ENCODE measurements at places on chromosomes 16 and 17.

- DNase-seq = no peak
Measured at GRCh38 chr17:49162866-49163265, 30.3 kb downstream of the B4GALNT2 start.

DNA sequence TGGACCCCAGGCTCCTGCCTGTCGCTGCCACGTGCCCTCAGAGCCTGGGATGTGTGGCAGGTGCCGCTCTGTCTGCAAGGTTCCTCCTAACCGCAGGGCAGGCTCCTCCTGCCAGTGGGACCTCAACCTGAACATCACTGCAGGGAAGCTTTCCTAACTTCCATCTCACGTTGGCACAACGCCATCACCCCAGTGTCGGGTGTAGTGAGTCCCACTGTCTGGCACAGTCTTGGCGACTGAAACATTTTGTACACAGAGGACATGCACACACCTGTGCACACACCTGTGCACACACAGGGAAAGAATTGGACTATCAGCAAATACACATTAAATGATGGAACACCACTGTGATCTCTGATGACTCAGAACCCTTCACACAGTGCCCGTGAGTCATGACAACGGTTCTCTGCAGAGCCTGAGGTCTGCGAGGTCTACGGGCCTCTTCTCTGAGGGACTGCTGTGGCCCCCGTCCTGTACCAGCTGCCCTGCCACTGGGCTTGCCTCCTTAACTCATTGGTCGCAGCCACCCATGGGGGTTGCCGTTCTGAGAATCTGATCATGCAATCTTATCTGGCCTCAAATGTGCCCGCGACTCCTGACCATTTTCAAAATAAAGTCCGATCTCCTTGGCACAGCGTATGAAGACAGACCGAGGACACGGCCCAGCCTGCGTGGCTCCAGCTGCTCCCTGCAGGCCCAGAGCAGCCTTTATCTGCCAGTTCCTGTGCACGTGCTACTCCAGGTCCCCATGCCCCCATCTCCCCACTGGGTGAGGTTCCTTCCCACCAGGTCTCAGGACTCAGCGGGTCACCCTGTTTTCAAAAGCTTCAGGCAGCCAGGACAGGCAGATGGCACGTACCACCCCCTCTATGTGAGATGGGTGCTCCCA lies 7.6 kb downstream of the CCDC57 start:
- no peak for DNase-seq

DNA sequence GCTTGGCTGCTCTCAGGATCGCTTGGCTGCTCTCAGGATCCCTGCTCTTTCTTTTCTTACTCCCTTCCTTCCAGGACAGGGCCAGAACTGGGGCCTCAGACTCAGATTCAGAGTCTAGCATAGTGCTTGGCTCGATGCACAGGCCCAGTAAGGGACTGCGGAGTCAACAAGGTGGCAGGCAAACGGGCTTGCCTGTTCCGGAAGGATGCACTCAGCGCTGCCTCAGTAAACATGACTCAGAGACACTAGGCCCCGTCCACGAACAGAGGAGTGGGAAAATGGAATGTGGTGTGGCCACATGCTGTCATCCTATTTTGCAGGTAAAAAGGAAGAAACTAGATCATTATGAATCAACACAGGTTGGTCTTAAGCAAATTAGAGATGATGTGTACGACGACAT lies 9.8 kb downstream of the SPHK1 start:
- DNase-seq = no peak

GRCh38 chr17:73227379-73227778 lies 34.3 kb downstream of the CPSF4L start:
- no peak for DNase-seq

DNA sequence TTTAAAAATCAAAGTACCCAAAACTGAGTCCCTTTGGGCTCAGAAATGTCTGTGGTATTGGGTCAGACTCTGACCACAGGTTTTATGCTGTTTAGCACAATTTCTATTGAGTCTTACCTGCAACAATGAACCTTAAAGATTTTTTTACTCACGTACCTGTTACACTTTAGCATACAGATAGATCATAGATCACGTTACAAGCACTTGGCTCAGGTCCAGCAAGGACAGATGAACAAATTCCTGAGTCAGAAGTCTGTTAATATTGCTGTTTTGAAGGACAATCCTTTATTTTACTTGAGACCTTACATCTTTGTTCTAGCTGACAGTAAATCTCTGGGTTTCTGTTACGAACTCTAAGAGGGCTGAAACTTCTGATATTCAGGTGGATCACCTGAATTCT lies 12.8 kb downstream of the SLC7A6OS start:
- DNase-seq = no peak

DNA sequence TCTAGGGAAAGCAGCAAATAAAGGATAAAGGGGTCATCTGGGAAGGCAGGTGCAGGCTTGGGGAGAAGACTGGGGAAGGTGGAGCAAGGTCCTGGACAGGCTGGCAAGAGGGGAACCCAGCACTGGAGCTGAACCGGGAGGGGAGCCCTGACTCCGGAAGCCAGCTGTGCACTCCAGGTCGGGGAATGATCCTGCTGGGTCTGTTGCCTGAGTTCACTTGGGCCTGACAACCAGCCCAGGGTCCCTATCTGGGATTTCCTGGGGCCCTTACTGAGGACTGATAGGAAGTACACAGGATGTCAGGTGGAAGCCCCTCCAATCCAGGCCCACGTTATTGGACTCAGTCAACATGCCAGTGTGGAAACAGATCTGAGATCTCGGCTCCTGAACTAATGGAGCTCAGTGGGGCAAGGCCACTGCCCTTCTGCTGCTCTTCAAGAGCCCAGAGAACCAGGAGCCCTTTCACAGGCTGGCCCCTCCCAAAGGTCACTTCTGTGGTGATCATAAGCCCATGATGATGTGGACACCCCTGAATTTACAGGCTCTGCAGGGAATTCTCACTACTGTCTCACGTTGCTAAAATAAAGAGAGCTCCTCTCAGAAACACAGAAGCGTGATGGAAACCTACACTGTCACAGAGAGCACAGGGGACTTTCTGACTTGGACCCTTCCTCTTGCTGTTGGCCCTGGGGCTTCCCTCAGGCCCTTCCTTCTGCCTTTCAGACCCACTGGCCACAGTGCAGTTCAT lies 19.9 kb upstream of the PITPNM3 start:
- DNase-seq = no peak

- no peak for DNase-seq
Measured at GRCh38 chr16:23365602-23366240, 63.6 kb downstream of the SCNN1B start.

DNA sequence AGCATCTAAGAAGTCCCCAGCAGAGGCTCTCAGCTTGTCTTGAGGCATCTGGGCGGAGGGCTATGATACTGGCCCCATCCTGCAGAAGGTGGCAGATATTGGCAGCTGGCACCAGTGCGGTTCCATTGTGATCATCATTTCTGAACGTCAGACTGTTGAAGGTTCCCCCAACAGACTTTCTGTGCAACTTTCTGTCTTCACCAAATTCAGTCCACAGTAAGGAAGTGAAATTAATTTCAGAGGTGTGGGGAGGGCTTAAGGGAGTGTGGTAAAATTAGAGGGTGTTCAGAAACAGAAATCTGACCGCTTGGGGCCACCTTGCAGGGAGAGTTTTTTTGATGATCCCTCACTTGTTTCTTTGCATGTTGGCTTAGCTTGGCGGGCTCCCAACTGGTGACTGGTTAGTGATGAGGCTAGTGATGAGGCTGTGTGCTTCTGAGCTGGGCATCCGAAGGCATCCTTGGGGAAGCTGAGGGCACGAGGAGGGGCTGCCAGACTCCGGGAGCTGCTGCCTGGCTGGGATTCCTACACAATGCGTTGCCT lies at the start of gene CIITA:
CIITA (plus strand) TSS at position 404 of the 543 bp plus-strand sequence; CDS start at position 533, 129 bp downstream.
- DNase-seq = peak; percentile 37

- DNase-seq = no peak
Measured at GRCh38 chr16:22010902-22011301, 3.0 kb downstream of the MOSMO start.

- no peak for DNase-seq
Measured at GRCh38 chr16:58937661-58938060, 203.5 kb upstream of the GOT2 start.

DNA sequence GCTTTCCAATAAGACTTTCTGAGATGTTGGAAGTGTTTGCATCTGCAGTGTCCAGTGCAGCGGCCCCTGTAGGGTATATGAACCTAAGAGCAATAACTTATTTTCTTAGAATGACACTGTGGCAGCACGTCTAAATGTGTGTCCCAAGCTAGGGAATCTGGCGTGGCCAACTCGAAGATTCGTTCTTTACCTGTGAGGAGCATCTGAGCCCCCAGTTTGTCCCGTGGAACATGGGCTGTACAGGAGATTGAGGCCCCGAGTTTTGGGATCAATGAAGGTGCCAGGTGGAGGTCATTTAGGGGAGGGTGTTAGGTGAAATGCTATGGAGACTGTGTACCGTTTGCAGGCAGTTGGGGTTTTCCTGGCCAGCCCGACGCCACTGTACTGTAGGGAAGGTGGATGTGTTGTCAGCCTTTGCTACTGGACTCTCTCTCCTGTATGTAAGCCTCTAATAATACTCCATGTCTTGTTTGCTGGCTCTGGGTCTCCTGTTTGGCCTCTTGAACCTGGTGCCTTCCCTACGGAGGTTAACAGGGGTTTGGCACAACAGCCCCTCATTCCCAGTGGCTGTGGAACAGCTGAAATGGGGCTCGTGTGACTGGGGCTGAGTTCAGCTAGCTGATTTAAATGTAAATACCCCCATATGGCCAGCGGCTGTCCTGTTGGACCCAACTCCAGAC lies 45.5 kb upstream of the SDK2 start:
- DNase-seq = no peak

- DNase-seq = no peak
Measured at GRCh38 chr16:57604177-57604576, 24.3 kb upstream of the ADGRG1 start.

DNA sequence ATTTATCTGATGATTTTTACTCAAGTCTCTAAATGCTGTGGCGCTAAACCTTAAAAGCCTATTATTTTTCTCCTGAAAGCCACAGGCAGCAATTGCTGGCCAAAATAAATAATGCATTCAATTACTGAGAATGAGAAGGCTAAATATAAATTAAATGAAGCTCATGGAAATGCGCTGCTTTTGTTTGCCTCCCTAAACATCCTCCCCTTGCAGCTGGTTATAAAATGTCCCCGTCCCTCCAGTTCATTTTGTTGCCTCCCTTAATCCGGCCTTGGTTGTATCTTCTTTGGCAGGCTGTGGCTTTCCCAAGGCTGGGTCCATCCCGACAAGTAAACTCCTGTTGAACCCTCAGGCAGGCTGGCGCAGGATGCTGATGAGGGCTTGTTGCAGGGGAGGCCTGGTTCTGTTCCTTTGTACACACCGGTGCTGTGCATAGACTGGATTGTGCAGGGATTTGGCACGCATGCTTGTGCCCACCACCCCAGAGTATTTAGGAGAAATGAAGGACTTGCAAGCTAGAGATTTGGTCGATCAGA lies 62.7 kb downstream of the KNOP1 start:
- DNase-seq = no peak

DNA sequence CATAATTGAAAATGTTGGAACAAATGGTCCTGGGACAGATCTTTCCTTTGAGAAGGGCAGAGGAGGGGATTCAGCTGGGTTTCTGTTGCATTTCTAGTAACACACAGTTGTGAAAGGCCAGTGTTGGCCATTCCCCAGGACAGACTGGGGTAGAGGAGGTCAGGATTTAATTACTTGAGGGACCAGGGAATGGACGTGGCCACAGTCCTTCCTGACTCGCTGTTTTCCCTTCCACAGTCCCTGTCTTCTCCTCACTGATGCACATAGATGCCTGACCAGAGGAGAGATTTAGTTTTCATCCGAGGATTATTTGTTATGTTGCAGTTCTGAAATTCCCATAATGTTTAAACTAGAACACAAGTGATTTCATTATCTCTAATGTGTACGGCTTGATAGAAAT lies 25.2 kb upstream of the HEATR6 start:
- DNase-seq = no peak

- no peak for DNase-seq
Measured at GRCh38 chr16:31177136-31177535, 2.8 kb upstream of the FUS start.

DNA sequence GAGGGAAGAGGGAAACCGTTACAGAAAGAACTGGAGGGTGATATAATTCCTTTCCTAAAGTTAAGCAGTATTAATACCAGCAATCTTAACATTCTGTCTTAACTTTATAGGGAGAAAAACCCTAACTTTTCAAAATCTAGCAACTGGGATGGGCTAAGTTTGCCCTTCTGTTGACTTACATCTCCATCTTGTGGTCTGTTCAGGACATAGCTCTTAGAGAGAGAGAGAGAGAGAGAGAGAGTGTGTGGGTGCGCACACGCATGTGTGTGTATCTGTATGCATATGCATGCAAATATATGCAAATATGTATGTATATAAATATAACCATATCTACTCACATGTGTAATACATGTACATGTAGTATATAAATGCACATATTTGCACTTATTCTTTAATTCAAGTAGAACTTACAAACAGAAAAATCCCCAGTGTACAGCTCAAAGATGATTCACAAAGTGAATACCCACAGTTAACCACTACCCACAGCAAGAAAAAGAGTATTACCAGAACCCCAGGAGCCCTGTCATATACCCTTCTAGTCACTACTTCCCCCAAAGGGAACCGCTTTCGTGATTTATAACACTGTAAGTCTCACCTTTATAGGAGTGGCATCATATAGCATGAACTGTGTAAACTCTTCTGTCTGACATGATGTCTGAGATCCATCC lies 46.5 kb downstream of the STX8 start:
- DNase-seq = no peak

DNA sequence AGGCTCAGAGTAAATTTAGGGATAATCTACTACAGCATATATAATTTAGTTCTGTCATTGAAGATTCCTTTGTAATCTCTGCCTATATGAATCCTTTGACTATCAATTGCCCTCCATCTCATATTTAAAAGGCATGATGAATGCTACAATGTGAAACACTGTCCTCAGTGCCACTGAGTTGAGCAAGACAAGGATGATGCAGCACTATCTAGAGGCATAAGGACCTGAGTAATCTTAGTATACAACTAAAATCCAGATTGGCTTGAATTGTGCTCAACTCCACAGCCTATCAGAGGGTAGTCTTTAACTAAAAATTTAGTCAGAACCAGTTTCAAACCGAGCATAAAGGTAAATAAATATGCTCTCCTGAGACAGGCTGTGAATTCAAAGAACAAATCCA lies 11.6 kb upstream of the STRADA start:
- DNase-seq = no peak

DNA sequence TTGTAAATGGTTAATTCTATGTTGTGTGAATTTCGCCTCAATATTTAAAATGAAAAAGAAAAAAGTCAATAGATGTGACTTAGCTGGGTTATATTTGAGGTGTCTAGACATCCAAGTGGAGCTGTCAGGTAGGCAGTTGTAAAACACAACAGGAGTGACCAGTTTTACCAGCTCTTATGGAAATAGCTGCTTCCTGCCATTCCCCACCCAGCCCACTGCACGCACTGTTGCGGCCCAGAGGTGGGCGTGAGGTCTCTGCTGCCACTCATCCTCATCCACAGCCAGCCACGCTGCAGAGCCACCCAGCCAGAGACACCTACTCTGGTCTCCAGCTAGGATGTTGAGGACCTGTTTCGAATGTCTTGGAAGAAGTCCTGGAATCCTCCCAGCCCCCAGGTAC lies 3.4 kb upstream of the CARD14 start:
- DNase-seq = no peak

GRCh38 chr16:57472665-57473060 lies 10.2 kb downstream of the POLR2C start:
- no peak for DNase-seq

- DNase-seq = no peak
Measured at GRCh38 chr16:54291656-54292487, 5.3 kb upstream of the IRX3 start.

- DNase-seq = no peak
Measured at GRCh38 chr17:82737967-82738877, 2.8 kb downstream of the FN3K start.

GRCh38 chr16:57304169-57305061 lies 19.9 kb upstream of the PLLP start:
- DNase-seq = no peak

- DNase-seq = no peak
Measured at GRCh38 chr17:32208436-32208835, 57.2 kb upstream of the RHBDL3 start.

Data from AG04450 (cell line).